Lower lobe of right lung (tissue), 2 donors: ENCODE measurements at places on chromosomes 3 and 15.

DNA sequence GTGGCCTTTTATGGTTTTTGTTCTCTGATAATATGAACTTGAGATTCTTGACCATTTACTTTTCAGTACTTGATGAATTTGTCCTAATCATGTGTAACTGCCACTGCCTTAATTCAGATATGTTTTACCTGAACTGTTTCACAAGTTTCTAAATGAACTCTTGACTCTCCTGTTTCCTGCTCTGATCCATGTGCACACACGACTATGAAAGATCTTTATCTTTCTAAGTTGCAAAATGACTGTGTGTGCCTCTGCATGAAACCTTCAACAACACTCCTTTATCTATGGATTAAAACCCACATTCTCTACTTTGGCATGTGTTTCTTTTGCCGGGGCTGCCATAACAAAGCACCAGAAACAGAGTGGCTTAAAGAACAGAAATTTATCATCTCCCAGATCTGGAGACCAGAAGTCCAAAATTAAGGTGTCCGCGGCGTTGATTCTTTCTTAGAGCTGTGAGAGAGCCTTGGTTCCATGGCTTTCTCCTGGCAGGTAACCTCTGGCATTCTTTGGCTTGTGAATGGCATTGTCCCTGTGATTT, 275.0 kb downstream of the ADAMTSL3 start:
- no peak for DNase-seq

DNA sequence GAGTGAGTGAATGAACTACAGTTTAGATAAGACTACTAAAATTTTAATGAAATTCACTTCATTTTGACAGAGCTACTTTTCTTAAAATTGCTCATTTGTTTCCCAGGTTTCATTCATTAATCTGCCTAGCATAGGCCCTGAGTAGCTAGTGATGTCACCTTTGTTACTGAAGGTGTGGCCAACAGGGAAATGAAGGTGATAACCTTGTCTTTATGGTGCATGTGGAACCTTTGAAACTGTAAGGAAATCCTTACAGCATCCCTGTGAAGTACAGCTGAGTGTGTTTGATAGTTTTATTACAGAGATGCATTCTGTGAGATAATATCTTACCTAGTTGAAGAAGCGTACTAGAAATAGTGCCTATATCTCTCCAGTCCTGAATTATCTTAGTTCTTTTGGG, 112.9 kb downstream of the AKAP13 start:
- DNase-seq: no peak

DNA sequence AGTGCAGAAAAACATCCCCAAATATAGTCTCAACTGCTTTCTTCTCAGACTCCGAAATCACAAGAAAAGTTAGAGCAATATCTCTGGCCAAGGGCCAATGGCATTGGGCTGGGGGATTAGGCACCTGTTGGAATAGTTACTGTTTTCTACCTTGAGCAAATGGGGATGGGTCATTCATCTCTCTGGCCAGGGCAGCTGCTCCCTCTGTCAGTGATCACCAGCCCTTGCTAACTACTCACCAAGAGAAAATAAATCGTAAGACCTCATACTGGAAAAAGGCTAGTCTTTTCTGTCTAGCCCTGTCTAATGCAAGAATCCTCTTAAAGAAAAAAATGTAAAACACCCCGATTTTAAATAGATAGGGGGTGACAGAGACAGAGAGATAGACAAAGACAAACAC, 10.9 kb downstream of the CERS3 start:
- no peak for DNase-seq

DNA sequence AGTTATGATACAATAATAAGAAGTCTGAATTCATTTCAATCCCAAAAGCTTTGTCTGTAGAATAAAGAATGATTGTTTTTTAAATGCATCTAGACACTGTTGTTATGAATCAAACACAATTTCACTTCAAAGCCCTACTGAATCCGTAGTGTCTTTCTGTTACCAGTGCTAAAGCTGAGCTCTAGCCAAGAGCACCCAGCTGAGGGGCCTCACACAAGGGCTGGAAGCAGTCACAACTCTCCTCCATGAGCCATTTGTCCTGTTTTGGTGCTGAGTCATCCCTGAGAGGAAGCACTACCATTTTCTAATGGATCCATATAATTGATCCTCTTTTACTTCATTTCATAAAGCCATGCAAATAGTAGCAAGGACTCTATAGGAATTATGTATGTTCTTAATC, 158.2 kb upstream of the ANKRD28 start:
- no peak for DNase-seq

DNA sequence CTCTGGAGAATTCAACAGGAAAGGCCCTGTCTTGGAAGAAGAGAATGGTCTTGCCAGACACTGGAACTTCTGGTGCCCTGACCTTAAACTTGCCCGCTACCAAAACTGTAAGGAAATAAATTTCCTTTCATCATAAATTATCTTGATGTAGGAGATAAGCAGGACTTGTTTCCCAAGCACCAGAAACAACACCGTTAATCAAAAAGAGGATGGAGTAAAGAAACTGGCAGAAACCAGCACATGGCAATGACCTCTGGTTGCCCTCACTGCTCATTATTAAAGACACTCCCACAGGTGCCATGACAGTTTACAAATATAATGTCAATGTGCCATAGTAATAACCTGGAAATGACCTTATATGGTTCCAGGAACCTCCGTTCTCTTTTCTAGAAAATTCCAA, 426.1 kb downstream of the EDEM1 start:
- DNase-seq: no peak

- DNase-seq: no peak
These were observed 59.1 kb upstream of the CTDSPL2 start for GRCh38 chr15:44368370-44368769.

DNA sequence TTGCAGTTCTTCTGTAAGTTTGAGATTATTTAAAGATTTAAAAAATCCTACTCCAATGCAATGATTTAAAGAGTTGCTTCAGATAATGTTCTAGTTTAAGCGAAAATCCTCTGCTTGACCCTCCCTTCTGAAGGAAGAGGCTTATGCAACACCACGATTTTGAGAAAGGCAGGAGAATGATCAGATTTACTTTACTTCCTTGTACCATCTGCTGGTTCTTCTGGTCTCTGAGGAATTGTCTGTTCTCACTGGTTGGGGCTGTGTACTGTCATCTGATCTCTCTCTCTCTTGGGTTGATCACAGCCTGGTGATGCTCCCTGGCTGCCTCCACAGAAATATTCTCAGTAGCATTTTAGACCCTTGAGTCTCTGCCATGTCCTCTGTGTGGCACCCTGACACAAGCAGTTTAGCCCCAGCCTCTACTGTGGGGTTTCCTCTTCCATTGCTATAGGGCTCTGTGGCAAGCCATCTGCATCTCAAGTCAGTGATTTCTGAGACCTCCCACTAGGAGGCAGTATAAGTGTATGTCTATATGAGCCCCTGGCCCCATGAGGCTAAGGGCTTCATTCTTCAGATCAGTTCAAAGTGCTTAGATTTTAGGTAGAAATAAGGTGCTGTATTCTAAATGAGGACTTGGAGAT, 50.8 kb upstream of the PLAAT1 start:
- DNase-seq: no peak

DNA sequence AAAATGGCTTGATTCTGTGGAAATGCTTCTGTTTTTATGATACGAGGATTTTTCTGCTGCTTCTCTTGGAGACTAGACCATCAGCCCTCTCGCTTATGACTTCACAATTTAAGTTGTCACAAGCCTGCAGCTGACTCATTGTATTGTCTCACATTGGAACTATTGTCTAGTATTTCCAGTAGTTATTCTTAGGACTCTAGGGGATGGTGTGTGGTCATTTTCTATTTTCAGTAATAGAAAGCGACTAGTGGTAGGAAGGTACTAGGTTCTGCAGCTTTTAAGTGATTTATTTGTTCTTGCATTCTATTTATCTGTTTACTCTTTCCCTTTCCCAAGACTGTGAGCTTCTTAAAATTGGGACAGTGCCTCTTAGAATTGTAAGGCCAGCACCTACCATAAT, 66.3 kb upstream of the CRTC3 start:
- DNase-seq: no peak

DNA sequence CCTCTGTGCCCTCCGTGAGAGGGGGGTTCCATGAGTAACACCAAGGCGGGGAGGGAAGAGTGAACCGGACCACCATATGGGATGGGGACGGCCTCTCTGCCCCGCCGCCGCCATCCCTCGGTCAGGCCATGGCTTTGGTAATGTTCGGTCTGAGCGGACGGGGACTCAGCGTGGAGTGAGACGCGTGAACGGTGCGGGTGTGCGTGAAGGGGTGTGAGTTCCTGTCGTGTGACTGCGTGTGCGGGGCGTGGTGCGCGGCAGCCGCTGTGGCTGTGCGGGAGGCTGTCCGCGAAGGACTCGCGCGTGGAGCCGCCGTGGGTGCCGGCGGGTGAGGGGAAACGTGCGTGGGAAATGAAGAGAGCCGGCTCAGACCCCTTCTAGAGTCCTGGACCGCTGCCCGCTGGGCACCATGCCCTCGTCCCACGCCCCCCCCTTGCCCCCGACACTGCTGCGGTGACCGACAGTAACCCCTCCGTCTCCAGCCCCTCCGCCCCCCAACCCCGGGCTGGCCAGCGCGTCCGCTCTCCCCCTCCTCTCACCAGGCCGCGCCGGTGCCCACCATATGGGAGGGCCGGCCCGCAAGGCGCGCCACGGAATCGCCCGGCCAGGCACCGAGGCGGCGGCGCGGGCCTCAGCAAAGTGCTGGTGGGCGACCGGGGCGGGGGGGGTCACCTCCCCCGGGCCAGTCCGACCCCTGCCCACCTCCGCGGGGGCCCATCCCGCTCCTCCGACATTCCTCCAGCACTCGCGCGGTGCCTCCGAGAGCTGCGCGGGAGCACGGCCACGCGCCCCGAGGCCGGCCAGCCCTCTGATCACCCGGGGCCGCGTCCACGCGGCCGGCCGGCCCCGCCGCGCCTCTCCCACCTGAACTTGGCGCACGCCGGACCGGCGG, 589 bp downstream of the KLF15 start:
- peak; percentile 69 for DNase-seq

DNA sequence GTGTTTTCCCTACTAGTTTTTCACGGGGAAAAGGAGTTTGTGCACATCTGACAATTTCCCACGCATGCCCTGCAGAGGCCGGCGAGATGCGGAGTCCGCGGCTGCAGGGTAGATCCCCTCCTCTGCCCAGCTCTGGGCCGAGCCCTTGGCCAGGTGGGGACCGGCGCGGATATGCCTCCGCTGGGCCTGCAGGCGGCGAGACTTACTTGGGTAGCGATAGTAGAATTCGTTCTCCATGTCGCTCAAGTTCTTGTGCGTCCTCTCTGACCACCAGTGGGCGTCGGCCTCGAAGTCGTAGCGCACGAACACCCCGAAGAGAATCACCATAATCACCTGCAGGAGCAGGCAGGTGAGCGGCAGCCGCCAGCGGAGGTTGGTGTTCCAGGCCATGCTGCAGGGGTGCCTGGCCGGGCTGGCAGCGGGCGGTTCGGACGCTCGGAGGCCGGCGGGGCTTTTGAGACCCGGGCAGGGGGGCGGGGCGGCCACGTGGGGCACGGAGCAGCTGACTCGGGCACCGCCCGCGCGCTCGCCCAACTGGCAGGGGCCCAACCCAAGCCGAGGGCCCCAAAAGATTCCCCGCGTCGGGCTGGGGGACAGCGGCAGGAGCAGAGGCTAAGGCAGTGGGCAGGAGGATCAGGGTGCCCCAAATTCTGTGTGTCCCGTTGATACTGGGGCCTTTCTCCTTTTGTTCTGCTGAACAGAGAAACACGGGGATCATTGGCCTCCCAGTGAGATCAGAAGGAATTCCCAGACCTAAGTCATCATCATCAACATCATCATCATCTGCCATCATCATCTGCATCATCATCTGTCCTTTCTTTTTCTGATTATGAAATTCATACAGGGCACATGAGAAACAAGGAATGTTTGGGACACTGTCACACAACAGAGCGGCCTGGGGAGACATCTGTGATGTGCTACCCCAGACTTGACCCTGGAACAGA, at the start of gene RHCG:
Gene RHCG (minus strand): TSS at position 429 of the 944 bp plus-strand sequence. CDS start 39 bp downstream, at position 390.
- no peak for DNase-seq

- DNase-seq: no peak
These were observed 343.0 kb downstream of the PLOD2 start for GRCh38 chr3:145817870-145818483.
